ENCODE measurements at places on chromosomes 5 and 9.

- no peak for DNase-seq
Measured at GRCh38 chr5:124584991-124585715, 161.3 kb downstream of the ZNF608 start.

DNA sequence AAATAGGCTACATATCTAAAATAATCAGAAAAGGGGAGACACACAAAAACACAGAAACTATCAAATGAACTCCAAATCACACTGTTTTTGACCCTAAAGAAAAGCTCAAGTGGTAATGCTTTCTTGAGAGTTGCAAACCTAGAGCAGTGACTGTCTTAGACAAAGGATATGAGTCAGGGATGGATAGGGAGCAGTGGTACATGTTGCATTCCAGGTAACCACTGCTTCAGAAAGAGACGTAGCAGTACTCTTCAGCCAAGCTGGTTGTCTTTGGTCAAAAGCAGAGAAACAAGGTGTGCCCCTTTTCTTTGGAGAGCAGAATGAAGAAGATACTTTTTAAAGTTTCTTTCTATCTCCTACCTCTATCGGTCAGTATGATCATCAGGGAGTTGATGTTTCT is 1003.6 kb downstream of the CDH9 start:
- no peak for DNase-seq

DNA sequence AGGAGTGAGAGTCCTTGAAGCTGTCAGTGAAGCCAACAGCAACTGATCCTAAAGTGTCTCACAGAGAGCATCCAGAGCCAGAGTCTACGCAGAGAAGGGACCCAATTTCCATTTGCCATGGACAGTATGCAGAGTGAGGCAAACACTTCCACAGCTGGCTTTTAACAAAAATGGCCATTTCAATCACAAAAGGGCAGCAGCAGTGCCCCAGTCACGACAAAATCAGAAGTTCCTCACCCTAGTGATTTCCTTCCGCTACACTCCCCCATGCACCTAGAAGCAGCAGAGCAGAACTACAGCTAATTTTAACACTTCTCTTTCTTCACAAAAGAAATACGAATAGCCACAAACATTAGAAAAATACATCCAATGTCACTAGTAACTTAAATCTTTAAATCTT is 27.9 kb downstream of the FBXW11 start:
- no peak for DNase-seq

GRCh38 chr5:144209361-144209760 is 38.7 kb downstream of the KCTD16 start:
- DNase-seq = no peak

GRCh38 chr5:173488144-173488543 is 128.3 kb downstream of the BOD1 start:
- DNase-seq = no peak

DNA sequence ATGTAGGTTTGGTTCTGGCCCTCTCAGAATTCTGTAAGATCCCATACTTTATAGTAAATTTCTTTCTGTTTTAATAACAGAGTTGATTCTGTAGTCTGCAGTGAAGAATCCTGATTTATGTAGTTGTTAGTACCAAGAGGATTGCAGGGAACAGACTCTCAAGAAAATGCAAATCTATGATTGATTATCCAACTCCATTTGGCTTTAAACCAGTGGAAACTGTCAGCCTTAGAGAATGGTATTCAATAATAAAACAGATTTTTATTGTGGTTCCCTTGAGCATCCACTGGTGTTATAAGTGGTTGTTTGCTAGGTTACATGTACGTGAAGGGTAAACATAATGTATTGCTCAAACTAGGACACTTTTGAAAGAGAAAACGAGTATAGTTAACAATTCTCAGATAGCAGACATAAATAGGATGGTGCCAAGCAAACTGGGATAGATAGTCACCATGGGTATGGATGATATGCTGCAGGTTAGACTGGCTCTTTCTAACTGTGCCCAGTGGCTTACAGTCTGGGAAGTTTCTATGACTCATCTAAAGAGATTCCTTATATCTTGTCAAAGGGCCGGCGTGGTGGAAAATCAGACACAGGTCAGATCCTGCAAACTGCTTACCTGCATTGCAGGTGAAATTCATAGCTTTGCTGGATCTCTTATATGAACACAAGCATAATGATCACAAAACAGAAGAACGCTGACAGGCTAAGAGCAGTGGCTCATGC is 41.7 kb upstream of the RPS23 start:
- DNase-seq = no peak

- no peak for DNase-seq
Measured at GRCh38 chr5:148790545-148791333, 35.7 kb upstream of the ADRB2 start.

All from inflammatory macrophage treated with lipopolysaccharide for 1 hour (primary cell).